Activated CD4-positive, alpha-beta T cell treated with anti-CD3 and anti-CD28 coated beads, Interleukin-2, Interleukin-6, amounts not matched to agents 100 ng/mL and 50 ng/mL, durations not matched to agents 16 hours and 8 hours (primary cell): ENCODE measurements at places on chromosomes 16 and 17.

- DNase-seq: peak; percentile 27
Observed at GRCh38 chr16:75566758-75567255, 628 bp downstream of the GABARAPL2 start.

- no peak for DNase-seq
Observed at GRCh38 chr16:67345401-67345800, 18.8 kb downstream of the LRRC36 start.

DNA sequence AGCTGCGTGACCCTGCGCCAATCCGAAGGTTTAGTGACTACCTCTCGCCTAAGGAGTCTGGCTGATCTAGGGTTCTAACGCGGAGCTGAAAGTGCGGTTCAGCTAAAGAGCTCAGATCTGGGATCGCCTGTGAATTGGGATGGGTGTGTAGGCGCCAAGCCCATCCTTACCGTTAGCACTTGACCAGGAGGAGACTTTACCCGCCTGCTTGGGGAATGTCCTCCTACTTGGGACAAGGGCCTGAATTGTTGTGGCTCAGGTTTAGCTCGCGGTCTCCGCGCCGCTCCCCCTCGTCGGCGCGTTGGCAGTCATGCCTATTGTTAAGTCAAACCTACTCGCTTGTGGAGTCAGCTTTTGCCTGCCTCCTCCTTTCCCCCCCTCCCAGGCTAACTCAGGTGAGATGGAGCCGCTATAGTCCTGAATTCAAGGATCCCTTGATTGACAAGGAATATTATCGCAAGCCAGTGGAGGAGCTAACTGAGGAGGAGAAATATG, 480 bp downstream of the MRPS7 start:
- no peak for DNase-seq

DNA sequence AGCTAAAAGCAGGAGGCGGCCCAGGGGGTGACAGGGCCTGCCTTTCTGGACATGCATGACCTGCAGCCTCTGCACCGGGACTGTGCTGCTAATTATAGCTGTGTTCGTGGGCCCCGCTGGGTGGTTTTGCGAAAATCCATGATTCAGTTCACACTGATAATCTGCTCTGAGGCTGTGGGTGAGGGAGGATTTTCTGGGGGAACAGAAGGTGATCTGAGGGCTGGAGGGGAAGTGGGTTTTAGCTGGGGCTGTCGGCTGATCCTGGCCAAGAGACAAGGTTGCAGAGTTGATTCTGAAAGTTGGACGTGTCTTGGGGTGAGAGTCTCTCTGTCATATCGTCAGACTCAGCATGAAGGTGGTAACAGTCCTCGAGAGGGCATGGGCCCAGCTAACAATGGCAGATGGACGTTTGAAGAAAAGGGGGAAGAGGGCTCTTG, 187.5 kb upstream of the ZNF469 start:
- DNase-seq: no peak

GRCh38 chr17:81608082-81608481, 28.8 kb downstream of the NPLOC4 start:
- no peak for DNase-seq

- no peak for DNase-seq
Observed at GRCh38 chr16:17804857-17805256, 334.1 kb upstream of the XYLT1 start.

GRCh38 chr17:13194887-13195286, 177.1 kb upstream of the ELAC2 start:
- no peak for DNase-seq

GRCh38 chr16:9275377-9275776, 183.9 kb downstream of the HAPSTR1 start:
- DNase-seq: no peak

DNA sequence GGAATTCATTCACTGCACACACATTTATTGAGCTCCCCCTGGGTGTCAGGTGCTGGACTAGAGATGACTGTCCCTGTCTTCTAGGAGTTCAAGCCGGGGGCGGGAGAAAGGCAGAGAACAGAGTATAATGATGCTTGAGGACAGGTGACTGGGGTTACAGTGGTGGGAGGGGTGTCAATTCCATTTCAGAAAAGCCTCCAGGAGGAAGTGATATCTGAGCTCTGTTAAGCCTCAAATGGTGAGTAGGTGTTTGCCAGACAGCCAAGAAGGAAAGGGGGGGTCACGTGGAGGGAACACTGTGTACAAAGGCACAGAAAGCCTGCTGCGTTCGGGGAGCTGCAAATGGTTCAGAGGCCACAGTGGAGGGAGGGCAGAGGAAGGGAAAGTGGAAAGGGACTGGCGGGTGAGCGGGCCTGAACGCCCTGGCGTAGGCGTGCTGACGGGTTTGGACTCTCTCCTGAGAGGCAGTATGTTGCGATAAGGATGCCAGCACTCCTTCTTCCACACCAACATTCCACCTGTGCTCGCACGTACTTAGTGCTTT, 9.7 kb upstream of the NXPH3 start:
- DNase-seq: no peak

- no peak for DNase-seq
Observed at GRCh38 chr16:68019167-68019680, 3.5 kb upstream of the DPEP2NB start.
